Transverse colon (tissue), 4 donors: ENCODE measurements at places on chromosomes 12 and 14. TPM values are rescaled to one million over a fixed set of nuclear protein-coding genes. Genes with fewer than 3 reads are reported as not detected.

NR1H4 gene
- total RNA-seq = 10.7 TPM

PZP gene
- not detected for total RNA-seq

CCDC175 gene
- 0.95 TPM for total RNA-seq

B4GALNT3 gene
- total RNA-seq = 49.8 TPM

ALDH2 gene
- 197 TPM for total RNA-seq

SPIC gene
- total RNA-seq = not detected

DRAM1 gene
- 10.0 TPM for total RNA-seq

DNA sequence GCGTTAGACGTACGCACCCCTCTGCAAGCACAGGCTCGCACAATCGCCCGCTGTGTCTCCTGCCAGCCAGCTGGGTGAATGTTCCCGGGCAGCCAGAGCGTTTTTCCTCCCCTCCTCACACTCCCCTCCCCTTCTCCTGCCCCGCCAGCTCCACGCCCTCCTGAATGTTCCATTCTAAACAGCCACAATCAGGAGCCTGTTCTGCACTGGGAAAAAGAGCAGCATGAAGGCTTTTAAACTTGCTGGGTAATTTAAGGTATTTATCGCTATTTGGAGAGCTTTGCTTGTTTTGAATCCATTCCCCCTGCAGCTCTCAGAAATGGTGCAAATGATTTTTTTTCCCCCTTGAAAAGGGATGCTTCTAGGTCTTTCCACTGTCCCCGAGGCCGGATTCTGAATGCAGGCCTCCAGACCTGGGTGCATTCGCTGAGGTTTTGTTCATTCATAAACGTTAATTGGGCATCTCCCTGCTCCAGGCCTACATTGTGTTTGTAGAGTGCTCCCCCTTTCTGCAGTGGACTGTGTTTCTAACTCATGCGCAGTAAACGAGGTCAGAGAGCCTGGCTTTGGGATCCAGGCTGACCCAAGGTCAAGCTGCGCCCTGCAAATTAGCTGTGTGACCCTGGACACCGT, 212.5 kb downstream of the CHST11 start:
- DNase-seq = peak; percentile 45

DNA sequence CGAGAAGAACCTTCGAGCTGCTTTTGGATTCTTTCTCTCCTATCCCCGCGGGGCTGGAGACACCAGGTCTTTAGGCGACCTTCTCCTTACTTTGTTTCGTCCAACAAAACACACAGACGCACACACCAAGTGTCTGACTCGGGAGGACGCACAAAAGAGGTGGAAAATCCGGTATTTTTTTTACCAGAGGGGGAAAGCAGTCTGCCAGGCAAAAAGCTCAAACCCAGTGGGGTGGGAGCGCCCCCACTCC, 2.1 kb downstream of the SIX4 start:
- DNase-seq = no peak

DNA sequence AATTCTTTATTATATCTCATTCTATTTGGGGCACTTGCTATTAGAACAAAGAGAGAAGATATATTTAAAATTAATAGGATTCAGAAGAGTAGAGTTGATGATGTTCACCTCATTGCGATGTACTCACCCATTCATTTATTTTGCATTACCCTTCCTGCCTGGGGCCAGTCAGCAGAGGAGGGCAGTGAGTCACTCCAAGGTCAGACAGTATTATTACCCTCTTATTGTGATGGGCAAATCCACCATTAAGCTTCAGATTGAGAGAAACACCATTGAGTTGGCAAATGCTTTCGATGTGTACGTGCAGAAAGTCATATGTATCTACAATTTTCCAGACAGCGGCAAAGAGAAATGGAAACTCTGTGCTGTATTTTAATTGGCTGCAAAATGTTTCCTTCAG, 134.2 kb downstream of the BICD1 start:
- no peak for DNase-seq

- no peak for DNase-seq
Measured at GRCh38 chr12:130994821-130995375, 41.2 kb downstream of the ADGRD1 start.

DNA sequence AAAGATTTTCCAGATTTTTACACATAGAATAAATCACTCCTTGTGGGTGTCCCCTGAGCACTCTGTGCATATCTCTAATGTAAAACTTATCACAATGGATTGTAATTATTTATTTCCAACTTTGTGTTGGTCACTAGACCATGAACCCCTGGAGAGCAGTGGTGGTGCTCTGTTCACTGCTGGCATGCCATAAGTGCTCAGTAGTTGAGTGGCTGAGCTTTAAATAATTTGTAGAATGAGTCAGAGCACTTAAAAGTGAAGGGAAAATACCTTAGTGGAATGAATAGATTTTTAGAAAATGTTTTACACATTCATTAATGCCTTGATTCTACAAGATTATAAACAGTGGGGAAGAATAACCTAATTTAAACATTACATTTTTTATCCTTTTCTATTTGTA, 6.3 kb downstream of the MGAT4C start:
- no peak for DNase-seq

GRCh38 chr12:15142711-15143110, 78.5 kb downstream of the RERG start:
- DNase-seq = no peak

DNA sequence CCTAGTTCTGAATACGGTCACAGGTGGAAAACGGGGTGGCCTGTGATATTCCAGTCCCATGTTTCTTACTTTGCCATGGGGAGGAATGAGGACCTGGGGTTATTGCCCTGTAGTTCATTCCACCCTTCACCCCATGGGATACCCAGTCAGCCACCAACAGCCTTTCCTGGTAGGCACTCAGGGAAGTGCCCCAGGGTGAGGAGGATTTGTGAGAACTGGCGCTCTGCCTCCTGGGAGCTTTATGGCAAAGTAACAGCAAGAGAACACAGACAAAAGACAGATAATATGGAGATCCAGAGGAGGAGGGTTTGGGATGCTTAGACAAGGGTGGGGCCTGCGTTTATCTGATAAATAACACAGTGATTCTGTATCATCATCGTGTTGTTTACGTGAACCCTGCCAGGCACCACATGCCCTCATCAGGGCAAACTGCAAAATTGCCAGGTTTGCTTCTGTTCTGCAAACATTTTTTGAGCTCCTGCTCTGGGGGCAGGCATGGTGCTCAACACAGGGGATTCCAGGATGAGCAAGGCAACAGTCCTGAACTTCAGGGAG, 223.5 kb downstream of the SLC41A2 start:
- no peak for DNase-seq

GRCh38 chr14:83164016-83164415, 1630.4 kb upstream of the SEL1L start:
- DNase-seq = no peak

DNA sequence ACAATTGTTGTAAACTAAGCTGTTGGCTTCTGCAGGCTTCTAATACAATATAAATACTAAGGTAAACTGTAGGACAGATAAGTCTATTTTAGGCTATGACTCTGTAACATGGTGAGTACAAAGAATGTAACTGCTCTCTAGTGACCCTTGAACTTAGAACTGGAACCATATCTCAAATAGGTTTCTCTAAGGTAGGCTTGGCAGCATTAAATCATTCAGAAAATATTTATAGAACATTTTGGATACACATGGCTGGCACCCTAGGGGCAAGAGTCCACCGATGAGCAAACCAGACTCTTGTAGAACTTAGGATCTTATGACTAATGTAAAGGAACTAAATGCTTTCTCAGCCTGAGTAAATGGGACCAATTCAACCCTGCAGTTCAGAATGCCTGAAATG, 19.4 kb upstream of the SLC25A3 start:
- DNase-seq = peak; percentile 50

DNA sequence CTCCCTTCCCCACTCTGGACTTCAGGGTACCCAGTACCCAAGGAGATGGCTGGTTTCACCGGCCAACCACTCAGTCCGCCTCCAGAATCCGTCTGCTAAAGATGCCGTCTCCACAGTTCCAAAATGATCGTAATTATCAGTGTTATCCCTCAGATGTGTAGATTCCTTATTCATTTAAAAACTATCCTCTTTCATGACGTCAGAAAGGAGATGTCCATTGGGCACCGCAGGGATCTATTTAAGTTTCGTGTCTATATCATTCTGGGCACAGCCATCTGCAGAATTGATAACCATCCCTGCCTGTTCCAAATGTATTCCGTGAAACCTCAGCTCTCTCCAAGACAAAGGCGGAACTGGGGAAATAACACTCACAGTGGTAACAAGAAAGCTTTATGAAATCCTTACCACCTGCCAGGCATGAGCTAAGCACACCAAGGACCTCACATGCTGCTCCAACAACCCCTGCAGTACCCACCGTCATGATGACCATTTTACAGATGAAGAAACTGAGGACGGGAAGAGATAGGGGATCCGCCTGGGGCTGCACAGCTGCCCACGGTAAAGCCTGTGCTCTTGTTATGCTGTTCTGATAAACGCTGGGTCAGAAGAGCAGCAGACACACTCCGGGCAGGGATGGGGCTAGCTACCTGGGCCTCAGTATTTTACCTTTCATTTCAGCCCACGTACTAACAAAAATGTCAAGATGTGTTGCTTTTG, 90.0 kb downstream of the BCL11B start:
- no peak for DNase-seq

DNA sequence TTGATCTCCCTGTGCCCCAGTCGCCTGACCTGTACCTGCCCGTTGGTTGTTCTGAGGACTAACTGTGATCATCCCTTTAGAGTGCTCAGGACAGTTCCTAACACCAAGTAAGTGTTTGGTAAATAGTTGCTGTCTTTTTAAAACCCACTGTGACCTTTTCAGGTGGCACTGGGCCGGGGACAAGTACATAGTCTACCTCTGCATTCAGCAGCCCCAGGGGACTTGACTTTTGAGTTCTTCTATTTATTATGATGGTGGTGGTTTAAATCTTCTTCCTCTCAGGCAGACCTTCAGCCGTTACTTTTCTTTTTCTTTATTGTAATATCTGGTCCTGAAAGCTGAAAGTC, 38.8 kb downstream of the EVL start:
- no peak for DNase-seq

GRCh38 chr12:46179693-46180452, 89.0 kb downstream of the SLC38A1 start:
- peak; percentile 58 for DNase-seq
